ENCODE measurements at places on chromosomes 12 and 14.

GRCh38 chr14:100994082-100994481 is 90.6 kb upstream of the RTL1 start:
- no peak for DNase-seq

- DNase-seq = no peak
Measured at GRCh38 chr12:128891856-128892255, 38.6 kb downstream of the GLT1D1 start.

- no peak for DNase-seq
Measured at GRCh38 chr12:27615331-27615891, 80.8 kb upstream of the REP15 start.

GRCh38 chr12:79071498-79071897 is 206.9 kb downstream of the SYT1 start:
- no peak for DNase-seq

GRCh38 chr12:16602412-16602811 is 3.5 kb downstream of the LMO3 start:
- no peak for DNase-seq

DNA sequence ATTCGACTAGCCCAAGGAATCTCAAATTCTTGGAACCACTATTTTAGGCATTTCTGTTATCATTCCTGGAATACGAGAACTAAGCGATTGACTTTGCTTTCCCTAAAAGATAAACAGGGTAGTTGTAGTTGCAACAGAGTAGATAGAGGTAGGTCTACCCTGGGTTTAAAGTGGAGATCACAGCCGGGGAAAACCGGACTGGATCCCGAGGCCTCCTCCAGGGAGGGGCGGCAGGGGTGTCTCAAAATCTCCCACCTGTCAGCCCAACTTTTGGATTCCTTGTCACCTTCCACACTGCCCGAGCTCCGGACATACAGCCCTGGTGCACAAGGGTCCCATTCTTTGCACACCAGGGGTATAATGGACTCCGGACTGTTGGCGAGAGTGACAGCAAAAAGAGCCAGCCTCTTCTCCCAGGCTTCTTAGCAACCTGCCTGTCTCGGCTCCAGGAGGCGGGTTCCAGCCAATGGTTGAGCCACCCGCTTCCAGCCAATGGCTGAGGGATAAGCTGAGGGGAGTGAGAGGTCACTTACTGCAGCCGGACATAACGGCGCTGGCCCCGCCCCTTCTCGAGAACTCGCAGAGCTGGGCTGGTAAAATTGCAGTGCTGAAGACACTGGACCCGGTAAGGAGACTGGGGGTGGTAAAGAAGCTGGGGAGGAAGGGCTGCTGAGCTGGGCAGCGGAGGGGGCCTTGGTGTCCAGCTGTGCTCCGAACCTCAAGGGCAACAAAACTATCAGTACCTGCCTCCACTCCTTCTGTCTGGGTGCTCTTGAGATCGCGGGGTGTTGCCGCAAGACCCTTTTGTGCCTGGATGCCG is at the start of gene SUOX:
Gene SUOX, plus strand, starts transcription at position 562 of the 820 bp plus-strand sequence. CDS start 4,946 bp downstream, outside the sequence.
- peak; percentile 91 for DNase-seq

GRCh38 chr12:23611320-23611719 is 338.1 kb downstream of the SOX5 start:
- DNase-seq = no peak
